ENCODE measurements at places on chromosomes 3 and 15.

- no peak for DNase-seq
These were observed 1045.8 kb downstream of the ROBO1 start for GRCh38 chr3:78721771-78722543.

GRCh38 chr3:142644502-142644901 is 48.3 kb downstream of the PLS1 start:
- no peak for DNase-seq

DNA sequence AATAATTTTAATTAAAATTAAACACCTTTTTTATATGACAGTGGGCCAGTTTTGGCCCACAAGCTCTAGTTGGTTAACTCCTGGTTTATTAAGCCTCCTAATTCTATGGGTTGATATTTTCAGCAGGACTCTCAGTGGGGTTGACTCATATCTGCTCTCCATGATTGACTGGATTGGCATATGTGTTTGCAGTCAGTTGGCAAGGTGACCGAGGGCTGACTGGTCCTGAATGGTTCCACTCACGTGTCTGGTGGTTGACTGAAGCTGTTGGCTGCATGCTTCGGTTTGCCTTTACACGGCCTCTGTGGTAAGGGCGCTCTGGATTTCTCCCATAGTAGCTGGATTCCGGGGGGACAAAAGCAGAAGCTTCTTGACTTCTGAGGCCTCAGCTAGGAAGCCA is 65.3 kb upstream of the ZNF280D start:
- no peak for DNase-seq

DNA sequence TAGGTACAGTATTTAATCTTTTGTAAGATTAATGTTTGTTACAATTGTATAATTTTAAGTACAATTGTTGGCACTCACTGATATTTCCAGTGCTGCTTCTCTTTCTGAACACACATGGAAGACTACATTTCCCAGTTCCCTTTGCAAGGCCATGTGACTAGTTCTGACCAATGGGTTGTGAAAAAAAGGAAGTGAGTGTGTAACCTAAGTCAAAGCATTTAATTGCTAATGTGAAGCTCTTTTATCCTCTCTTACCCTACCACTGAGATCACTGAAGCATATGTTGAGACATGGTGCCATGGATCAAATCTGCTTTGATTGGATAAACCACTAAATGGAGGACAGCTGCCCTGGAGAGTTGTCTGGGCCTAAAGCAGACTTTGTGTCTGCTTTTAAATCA is 83.9 kb upstream of the PLXND1 start:
- DNase-seq, result peak; percentile 64

DNA sequence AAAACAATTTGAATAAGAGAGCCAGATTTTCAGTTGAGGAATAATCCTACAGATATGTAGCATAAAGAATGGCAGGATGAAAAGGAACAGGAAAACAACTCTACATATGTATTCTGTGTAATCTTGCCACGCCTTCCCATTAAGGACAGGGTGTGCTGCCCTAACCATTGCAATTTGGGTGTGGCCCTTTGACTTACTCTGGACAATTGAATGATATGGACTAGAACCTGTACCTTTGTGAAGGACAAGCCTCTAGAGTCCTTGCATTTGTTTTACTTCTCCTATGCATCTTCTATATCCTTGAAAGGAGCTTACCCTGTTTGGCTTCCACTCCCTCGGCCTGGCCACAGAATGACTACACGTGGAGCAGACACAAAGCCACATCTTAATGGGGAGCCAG is 1261.6 kb upstream of the GBE1 start:
- no peak for DNase-seq

DNA sequence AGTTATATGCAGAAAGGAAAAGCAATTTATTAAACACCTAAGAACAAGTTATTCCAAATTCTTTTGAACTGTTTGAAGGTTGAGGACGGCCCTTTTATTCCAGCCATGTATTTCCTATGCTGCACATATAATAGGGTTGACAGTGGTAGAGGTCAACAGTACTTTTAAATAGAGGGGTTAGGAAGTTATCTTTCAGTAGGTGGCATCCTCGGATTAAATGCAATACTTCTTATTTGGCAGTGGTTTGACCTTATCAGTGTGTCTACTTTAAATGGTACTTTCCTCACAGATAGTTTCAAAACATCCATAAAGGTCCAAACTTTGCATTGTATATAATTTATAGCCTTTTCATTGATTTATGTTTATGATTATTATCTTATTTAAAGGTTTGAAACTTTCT is 558.7 kb downstream of the TUSC7 start:
- DNase-seq, result no peak

DNA sequence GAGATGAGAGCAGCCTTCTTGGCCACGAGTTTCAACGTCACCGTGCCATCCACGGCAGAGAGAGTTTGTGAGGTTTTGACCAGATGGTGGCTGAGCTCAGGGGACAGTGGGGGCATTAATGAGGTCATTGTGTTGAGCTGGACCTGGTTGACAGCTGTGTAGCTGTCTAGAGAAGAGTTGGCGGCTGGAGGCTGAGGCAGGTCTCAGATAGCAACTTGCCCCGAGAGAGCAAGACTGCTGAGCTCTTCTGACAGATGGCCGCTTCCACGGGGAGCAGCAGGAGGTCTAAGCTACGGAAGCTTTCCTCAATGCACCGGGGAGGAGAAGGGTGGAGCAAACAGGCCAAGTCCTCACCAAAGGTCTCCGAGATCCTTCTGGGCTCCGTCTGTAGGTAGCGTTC is 44.8 kb upstream of the EIF5A2 start:
- DNase-seq, result peak; percentile 17

GRCh38 chr15:72827226-72827625 is 43.7 kb upstream of the ADPGK start:
- DNase-seq, result no peak

GRCh38 chr15:40739854-40740253 is 15.2 kb downstream of the RMDN3 start:
- DNase-seq, result no peak

- no peak for DNase-seq
These were observed 34.7 kb downstream of the PIK3CA start for GRCh38 chr3:179182902-179183301.

DNA sequence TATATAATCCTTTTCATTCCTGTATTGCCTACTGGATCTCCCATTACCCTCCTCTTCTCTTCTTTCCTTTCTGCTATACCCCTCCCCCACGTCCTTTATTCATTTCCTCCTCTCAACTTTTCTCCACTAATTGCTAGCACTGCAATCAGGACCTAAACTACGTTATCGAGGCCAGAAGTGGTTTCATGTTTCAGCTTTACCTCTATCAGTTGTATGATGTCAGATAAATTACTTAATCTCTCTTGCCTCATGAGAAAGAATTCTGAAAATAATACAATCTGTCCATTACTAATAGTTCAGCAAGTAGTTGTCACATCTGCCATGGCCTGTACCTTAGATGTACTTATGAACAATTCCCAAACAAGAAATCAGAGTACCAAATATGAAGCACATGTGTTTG is 10.6 kb downstream of the POPDC2 start:
- no peak for DNase-seq

- DNase-seq, result no peak
These were observed 10.7 kb downstream of the AGTR1 start for GRCh38 chr3:148708409-148708808.

DNA sequence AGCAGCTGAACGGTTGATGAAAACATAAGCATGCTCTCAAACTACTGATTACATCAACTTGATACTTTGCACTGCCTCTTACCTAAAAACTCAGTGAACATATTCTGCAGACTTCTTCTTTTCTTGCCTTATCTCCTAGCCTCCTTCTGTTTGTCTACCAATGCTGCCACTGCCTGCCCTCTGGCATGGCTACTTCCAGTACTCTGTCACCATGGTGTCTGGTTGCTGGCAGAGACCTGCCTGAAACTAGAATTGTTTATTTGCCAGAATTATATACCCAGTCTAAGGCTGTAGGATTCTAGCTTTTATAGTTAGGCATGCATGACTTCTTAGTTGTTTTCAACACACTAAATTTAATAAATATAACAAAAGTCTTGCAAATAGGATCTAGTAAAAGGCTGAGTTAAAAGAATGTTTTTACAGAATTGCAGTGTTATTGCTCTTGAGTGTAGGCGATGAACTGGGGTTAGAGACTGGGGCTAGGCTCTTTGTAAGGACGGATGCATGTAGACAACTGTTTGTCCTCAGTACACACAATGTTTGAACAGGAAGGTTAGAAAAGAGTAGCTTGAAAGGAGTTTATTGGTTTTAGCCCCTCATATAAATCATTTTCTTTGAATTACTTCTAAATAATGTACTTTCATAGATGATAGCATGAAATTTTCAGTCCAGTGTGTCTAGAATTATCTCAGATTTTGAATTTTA is 116.3 kb downstream of the KCNAB1 start:
- DNase-seq, result no peak

- no peak for DNase-seq
These were observed 36.2 kb downstream of the GLB1 start for GRCh38 chr3:33060609-33061337.

- no peak for DNase-seq
These were observed 125.3 kb downstream of the IGF1R start for GRCh38 chr15:98773616-98774015.

DNA sequence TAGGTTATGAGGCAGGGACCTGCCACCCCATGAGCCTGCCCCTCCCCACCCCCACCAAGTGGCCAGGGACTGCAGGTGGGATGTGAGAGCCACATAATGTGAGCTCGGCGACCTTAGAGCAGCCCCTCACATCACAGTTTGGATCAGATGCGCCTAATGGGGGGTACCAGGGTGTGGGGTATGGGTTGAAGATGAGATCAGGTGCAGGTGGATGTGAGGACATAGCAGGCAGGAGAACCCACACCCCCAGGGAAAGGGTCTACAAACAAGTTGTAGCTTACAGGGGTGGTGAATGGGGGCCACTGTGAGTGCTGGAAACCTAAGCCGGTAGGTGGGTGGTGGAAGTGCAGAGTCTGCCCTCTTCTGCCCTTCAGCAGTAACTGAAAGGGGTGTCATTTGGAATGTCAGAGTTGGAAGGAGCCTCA is 94.0 kb downstream of the CORO2B start:
- DNase-seq, result peak; percentile 49

- no peak for DNase-seq
These were observed 1.3 kb upstream of the LRRC58 start for GRCh38 chr3:120350401-120350941.

- no peak for DNase-seq
These were observed 14.6 kb downstream of the MYNN start for GRCh38 chr3:169787791-169788190.

DNA sequence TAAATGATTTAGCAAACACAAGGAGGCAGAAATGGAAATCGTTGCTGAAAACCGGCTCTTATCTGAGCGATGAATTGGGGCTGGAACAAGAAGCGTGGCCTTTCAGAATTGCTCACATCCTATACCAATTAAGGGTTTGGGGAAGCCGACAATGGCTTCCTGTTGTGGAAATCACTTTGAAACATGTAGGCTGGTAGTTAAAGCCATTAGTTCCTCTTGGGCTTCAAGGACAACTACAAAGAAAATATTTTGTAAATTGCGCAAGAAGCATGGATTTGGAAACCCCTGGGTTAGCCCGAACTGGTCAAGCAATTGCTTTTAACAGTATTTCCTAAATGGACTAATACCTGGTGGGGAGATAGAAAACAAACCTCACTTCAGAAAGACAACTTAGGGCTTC is 182.4 kb downstream of the ADAMTS9 start:
- no peak for DNase-seq

DNA sequence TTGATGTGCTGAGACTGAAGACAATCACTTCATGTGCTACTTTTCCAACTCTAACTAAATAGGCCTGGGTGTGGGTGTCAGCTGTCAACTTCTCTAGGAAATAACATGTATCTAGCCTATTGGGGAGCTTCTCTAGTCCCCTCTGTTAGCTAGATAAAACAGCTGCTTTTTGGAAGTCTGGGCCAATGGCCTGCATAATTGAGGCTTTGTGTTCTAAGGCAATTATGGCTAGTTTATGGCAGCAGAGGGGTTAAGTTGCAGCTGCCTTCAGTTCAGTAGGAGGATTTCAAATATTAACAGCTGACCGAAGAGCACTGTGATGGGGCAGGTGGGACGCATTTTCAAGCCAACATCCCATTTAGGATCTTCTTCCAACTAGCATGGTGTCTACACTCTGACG is 6.4 kb downstream of the COL8A1 start:
- DNase-seq, result no peak

DNA sequence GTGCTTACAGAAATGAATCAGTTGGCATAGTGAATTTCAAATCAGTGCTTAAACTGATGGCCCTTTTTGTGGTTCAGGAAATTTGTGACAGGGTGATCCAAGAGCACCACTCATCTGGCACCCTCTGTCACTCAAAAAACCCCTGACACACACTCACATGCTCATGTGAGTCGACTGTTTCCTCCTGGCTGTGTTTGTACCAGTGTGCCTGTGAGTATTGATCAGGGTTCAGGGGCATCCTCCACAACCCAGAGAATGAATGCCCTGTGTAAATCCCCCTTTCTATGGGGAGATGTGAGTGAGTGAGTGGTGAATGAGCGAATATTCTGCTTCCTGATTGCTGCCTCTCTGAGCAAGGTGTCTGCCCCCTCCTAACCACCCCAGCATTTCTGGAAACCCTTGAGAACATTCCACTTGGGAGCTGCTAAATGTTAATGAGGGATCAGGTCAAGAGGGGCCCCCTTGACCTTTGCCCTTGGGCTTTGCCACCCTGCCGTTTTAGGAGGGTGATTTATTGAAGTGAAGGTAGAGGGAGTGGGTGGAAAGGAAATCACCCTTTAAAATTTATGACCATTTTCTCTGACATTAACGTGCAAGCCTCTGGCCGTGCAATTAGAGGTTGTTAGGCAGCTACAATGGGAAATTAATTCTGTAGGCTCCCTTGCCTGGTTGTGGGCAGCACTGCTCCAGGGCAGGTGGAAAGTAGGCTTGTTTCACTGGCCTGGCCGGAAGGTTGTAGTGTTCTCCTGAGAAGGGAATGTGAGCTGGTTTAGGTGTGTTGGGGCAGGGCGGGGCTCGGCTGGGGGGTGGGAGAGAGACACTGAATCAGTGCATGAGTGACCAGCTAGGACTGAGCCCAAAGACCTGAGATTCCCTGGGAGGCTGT is 87.2 kb downstream of the SLCO3A1 start:
- no peak for DNase-seq

DNA sequence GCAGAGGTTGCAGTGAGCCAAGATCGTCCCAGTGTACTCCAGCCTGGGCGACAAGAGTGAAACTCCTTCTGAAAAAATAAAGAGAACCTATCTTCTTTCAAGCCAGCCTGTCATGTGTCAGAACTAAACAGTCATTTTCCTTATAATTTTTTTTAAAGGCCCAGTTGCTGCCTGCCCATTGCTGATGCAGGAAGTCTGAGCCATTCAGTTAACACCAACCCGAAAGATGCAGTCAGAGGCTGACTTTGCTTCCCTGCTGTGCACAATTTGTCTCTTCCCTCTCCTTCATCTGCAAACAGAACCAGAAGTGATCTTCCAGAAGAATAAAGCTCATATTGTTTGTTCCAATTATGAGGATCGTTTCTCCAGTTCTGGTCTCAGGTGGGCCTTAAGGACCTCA is 220.6 kb downstream of the SLCO3A1 start:
- DNase-seq, result no peak

- no peak for DNase-seq
These were observed 455.6 kb upstream of the RARB start for GRCh38 chr3:24972491-24972890.

GRCh38 chr3:128369881-128370642 is 96.6 kb downstream of the DNAJB8 start:
- DNase-seq, result no peak

- DNase-seq, result no peak
These were observed 61.9 kb downstream of the CGGBP1 start for GRCh38 chr3:87996882-87997281.

- DNase-seq, result no peak
These were observed 39.3 kb downstream of the CGNL1 start for GRCh38 chr15:57415602-57416001.

- DNase-seq, result no peak
These were observed 14.2 kb upstream of the TSEN2 start for GRCh38 chr3:12470111-12470510.

- DNase-seq, result no peak
These were observed 109.4 kb downstream of the ATG7 start for GRCh38 chr3:11381563-11381962.
